ENCODE measurements at places on chromosomes 5 and 9.

GRCh38 chr5:78631931-78632330 is 16.6 kb downstream of the LHFPL2 start:
- DNase-seq, result no peak

DNA sequence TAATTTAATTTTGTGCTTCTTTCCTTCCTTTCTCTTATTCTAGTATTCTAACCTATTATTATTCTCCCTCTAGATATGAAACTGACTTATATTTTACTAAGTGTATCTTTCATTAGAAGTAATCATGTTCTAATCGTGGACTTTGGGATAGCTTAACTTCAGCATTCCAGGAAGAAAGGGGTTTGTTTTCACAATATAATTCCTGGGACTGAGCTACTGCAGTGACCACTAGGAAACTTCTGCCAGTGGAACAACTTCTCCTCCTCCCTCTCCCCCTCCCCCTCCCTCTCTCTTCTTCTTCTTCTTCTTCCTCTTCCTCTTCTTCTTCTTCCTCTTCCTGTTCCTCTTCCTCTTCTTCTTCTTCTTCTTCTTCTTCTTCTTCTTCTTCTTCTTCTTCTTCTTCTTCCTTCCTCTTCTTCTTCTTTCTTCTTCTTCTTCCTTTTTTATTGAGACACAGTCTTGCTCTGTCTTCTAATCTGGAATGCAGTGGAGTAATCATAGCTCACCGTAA is 127.9 kb downstream of the NNT start:
- no peak for DNase-seq

DNA sequence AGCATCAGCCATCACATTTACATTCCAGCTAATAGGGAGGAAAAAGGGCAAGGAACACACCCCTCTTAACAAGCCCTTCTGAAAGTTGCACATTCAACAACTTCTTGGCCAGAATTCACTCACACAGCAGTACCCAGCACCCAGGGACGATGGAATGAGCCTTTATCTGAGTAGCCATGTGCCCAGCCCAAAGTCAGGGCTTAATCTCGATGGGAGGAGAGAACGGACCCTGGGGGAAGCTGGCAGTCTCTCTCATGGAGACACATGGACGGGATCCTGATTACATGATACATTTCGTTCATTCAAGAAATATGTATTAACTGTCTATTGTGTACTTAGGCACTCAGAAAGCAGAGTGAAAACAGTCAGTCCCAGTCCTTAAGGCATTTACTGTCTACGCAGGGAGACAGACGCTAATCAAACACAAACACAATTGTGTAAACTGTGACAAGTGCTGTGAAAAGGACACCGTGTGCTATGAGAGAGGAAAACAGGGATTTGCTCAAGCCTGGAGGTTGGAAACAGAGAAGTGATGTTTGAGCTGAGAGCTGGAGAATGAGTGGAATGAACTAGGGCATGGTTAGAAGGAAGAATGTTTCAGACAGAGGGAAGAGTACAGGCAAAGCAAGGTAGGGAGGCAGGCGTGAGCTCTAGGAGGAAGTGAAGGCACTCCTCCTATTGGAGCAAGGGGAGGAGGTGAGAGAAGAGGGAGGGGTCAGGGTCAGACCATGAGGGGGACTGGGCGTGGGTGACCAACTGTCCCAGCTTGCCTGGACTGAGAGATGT is 7.4 kb downstream of the OTULINL start:
- no peak for DNase-seq

DNA sequence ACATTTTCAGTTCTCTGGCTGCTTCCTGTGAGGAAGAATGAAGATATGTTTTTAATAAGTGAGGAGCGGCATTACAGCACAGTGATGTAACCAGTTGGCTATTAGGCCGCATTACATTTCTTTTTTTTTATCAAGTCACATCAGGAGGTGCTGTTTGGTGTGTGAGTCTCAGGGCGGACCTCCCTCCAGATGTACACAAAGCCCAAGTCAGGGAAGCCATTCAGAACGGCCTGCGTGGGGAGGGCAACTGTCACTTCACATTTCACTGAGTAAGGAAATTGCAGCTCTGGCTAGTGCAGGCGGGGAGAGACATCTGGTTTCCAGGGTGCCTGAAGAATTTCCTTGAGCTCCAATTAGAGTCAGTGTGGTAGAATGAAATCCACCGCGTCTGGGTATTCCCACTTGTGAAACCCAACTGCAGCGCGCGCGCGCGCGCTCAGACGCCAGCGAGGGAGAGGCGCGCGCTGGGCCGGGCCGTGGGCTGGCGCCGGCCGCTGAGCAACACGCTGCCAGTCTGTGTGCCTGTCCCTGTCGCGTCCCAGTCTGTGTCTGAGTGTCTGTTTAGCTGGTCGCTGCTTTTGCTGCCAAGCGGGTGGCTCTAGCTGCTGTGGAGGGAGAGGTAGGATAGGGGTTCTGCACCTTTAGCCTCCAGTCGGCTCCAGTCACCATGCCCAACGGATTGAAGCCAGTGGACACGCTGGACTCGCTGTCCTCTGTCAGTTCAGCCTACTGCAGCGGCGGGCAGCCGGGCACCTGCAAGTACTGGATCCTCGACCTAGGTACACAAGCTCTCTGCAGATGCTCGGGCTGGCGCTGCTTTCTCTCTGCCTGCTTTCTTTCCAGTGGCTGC is 140.8 kb upstream of the OTULINL start:
- no peak for DNase-seq

DNA sequence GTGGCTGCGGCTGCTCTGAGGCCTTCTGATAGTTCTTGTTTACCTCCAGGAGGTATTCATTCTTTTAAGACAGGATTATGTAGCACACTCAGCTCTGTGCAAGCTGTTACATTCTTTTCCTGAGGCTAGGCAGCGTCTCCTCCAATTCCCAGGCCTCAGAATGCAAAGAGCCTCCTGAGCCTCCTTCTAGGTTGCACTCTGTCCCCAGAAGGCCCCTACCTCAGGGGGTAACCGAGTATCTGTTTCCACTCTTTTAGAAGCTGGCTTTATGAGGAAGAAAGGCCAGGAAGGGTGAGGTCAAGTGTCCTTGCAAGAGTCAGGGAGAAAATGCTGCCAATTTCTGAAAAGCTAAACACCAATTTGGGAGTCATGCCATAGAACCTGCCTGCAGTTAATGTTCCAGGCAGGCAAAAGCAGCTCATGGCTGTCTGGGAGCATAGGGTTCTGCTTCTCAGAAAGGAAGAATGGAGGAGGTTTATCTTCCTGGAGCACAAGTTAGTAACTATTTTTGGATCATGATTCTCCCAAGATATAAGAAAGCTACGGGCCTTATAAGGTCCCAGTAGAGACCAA is 178.9 kb downstream of the SEMA6A start:
- DNase-seq, result no peak

DNA sequence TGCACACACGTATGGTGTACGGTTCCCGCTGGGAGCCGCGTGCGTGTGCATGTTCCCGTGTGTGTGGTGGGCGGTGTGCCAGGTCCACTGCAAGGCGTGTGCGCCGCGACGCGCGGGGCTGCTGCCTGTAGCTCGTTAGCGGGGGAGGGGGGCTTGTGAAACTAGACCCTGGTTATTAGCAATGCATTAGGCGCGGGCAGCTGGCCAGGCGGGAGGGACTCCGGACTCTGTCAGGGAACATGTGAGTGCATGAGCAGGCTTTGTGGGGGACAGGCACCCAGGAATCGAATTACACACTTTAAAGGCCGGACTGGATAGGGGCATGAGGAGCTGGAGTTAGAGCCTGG is 32.2 kb upstream of the ENHO start:
- DNase-seq, result no peak

GRCh38 chr9:123113185-123113584 is 79.7 kb downstream of the GPR21 start:
- DNase-seq, result no peak

GRCh38 chr5:57341380-57341979 is 141.1 kb downstream of the ACTBL2 start:
- DNase-seq, result no peak

GRCh38 chr9:114238891-114239875 is 83.7 kb upstream of the ORM1 start:
- no peak for DNase-seq

- no peak for DNase-seq
These were observed 79.4 kb upstream of the SAP30L start for GRCh38 chr5:154366353-154366752.

DNA sequence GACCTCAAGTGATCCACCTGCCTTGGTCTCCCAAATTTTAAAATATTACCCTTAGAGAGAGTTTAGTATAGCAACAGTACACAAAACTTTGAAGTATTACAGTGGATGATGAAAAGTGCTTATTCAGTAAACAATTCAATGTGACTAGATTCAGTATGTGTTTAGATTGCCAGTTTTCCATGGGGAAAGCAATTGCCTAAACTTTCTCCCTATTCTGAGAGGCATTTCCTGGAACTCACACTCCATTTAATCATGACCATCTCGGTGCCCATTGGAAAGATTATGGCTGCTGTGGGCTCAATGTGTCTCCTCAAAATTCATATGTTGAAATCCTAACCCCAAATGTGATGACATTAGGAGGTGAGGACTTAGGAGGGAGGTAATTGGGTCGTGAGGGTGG is 38.9 kb upstream of the MYO10 start:
- DNase-seq, result no peak

DNA sequence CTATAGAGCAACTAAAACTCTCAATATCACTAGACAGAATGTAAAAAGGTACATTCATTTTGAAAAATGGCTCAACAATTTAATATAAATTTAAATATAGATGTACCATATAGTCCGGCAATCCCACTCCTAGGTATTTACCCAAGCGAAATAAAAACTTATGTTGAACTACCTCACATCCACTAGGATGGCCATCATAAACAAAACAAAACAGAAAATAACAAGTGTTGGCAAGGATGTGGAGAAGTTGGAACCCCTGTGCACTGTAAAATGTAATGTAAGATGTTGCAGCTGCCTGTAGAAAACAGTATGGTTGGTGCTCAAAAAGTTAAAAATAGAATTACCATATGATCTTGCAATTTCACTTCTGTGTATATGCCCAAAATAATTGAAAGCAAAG is 36.9 kb upstream of the SELENOP start:
- no peak for DNase-seq

- no peak for DNase-seq
These were observed 25.5 kb upstream of the SLC6A3 start for GRCh38 chr5:1470762-1471211.

DNA sequence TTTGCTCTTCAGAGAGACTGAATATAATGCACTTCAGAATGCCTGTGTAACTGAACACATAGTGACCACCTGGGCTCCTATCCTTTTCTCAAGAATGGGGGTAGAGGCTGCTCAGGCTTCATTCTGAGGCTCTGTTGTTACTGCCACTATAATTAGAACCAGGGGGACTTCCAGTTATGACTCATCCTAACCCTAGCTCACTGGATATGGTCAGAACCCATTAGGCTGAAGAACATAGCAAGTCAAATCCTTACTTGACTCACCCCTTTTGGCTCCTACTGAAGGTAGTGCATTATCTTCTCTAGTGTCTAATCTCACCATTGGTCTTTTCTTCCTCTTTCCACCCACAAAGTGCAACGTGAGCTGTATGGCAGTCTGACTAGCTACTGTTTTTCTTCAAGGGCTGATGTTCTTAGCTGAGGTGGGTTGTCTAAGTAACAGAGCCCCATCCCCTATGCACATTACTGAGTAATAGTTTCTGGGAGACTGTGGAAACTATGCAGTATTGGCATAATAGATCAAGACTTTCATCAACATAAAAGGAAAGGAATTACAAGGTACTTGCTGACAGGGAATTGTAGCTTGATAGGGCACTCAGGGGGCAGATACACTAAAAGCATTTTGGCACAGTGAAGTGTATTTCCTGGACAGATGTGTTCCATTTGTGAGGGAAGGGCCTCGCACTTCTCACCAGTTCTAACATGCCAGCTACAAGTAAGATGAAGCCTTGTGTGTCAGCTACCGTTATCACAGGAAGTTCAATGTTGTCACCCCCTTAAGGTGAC is 431.0 kb upstream of the MEF2C start:
- DNase-seq, result peak; percentile 62

DNA sequence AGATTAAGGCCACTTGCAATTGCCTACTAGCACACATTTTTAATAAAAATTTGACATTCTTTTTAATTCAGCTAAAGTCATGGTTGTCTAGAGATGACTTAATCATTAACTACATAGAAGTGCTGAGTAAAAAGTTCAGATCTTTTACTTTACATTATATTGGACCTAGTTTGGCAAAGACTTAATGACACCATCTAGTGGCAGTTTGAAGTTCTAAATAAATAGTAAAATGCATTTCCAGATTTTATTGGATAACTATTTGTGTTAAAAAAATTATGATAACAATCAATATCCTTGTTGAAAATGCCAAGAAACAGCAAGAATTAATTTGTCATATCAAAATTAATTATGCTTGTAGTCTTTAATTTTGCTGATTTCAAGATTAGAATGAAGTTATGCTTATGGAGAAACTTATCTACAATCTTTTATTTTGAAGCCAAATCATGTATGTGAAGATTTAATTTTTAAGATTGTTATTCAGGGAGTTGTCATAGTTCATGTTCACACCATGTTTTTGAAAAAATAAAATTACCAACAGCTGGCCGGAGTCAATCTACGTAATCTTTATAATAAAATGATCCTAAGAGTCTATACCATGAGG is 69.6 kb upstream of the PJA2 start:
- peak; percentile 34 for DNase-seq

DNA sequence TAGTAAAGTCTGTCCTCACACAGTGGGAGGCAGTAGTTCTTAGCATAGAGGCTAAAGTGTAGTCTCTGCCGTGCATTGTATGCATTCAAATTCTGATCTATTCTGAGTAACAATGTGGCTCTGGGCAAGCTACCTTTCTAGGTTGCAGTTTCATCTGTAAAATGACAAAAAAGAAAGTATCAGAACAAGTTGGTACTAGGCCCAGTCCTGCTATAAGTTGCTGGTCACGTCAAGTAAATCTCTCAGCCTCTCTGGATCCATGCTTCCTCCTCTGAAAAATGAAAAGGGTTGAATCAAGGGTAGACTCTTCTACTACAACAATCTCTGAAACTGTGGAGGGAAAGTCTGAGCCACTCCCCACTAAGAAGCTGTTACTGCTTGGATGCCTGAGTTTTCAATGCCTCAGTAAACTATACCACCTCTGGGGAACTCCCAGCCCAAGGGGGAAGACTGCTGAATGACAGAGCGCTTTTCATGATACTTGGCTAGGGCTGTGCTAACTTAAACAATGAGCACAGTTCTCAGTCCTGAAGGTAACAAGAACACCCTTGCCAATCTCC is 34.5 kb upstream of the SPARC start:
- DNase-seq, result peak; percentile 23

- DNase-seq, result peak; percentile 1
These were observed 549.0 kb upstream of the NUDT12 start for GRCh38 chr5:104111632-104112031.

All from suppressor macrophage treated with lipopolysaccharide for 4 hours (primary cell).